T-cell (primary cell): ENCODE measurements at places on chromosomes 12 and 14. TPM values are rescaled to one million over a fixed set of nuclear protein-coding genes. Genes with fewer than 3 reads are reported as not detected.

- DNase-seq: no peak
Observed at GRCh38 chr14:54467280-54467679, 21.5 kb downstream of the GMFB start.

- DNase-seq: no peak
Observed at GRCh38 chr14:55518391-55518790, 61.6 kb upstream of the KTN1 start.

GRCh38 chr14:23951590-23952201 is 1.9 kb upstream of the DHRS4 start:
- no peak for DNase-seq

GRCh38 chr14:86798330-86798729 is 1194.7 kb downstream of the GALC start:
- no peak for DNase-seq

DNA sequence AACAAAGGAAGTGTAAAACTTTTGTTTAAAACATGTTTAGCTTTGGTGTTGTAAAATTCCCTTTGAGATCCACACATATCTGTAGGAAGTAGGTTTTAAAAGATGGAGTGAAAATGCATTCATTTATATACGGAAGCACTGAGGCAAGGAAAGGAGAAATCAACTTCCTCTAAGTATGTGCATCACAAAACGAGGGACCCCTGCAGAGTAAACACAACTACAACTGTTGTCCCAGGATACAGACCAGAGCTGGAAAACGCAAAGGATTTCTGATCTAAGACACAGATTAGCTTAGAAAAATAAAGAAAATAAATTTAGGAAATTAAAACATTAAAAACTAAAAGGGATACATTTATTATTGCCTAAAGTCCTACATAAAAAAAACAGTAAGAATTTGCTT is 297.6 kb downstream of the MED13L start:
- no peak for DNase-seq

DNA sequence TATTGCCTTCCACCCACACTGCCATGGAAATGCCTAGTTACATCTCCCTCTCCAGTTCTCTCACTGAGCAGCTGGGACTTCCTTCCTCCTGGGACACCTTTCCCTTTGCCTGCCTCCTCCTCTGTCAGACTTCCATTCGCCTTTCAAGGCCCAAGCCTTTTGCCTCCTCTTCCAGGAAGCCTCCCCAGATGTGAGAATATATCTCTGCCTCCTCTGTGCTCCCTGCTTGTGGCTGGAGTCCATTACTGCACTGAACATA is 3.1 kb downstream of the IFI27L2 start:
- no peak for DNase-seq

DNA sequence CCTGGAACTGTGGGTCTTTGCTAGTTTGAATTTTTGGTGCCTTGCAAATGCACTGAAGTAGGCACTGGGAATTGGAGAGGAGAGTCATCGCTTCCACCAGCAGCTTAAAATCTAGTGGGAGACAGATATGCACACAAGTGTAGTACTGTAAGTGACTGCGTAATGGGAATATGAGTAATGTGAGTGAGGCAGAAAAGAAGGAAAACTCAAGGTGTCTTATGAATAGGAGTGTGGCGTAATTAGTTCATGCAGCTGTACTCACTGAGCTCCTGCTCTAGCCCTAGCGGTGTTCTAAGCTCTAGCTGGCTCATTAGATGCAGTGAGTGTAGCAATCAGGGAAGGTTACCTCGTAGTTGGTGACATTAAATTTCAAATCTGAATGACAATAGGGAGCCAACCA is 2.8 kb downstream of the TCP11L2 start:
- no peak for DNase-seq

DNA sequence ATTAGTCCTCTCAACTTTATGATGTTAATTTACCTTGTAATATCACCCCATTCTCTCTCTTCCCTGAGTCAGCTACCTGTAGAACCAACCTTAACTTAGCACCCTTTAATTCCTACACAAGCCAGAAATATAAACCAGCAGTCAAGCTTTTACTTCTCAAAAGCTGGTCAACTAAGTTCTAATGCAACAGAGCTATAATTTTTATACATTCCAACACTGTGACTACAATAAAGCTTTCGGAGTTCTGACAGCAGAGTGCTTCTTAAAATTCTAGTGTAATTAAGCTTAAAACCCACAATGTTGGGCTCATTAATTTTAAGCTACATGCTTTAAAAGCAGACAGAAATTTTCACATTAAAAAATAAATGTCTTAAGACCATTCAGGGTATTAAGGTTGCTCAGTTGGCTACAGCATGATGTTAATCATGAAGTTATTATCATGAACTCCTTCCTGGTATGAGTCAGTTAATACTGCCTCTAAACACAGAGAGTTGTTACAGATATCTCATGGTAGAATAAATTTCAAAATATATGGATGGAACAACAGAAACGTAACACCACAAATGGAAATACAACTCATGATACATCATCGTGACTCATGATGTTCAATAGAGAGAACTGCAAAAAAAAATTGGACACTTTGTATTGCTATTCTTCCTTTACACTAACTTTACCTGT is 126.7 kb downstream of the EPS8 start:
- no peak for DNase-seq

- DNase-seq: no peak
Observed at GRCh38 chr14:88729159-88729558, 63.6 kb downstream of the EML5 start.

GRCh38 chr14:104287301-104288009 is 149.1 kb downstream of the KIF26A start:
- DNase-seq: no peak

DNA sequence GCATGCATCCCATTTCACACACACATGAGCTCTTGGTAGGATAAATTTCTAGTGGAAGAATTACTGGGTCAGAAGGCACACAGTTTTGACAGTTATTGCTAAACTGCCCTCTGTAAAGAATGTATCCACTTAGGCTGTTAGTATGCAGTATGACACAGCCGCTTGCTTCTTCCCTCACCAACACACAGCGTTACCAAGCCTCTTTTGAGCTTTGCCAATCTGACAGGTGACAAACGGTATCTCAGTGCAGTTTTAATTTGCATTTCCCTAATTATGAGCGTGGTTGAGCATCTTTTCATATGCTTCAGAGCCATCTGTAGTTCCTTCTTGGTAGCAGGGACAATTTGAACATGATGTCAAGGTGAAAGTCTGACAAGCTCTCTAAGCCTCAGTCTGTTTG is 42.9 kb downstream of the HRK start:
- no peak for DNase-seq

GRCh38 chr12:66674495-66675122 is 4.3 kb downstream of the GRIP1 start:
- no peak for DNase-seq

- DNase-seq: no peak
Observed at GRCh38 chr12:98446060-98446459, 69.3 kb upstream of the TMPO start.

- DNase-seq: no peak
Observed at GRCh38 chr12:20366776-20367409, 1.4 kb upstream of the PDE3A start.

DNA sequence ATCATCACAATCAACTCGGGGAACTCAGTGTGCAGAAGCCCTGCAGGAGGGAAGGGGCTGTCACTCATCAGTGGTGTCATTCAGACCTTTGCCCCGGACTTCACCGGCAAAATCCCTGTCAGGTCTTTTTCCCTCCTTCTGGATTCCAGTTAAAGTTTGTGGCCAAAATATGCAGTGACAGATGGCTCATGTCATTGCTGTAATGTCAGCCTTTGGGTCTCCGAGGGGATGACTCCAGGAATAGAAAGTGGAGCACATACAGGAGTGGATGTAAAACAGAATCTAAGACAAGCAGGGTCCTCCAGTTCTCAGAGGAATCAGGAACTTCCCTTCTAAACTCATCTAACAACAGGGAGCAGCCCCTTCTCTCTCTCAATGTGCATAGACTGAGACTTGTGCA is 130.3 kb upstream of the RASSF8 start:
- DNase-seq: no peak

DNA sequence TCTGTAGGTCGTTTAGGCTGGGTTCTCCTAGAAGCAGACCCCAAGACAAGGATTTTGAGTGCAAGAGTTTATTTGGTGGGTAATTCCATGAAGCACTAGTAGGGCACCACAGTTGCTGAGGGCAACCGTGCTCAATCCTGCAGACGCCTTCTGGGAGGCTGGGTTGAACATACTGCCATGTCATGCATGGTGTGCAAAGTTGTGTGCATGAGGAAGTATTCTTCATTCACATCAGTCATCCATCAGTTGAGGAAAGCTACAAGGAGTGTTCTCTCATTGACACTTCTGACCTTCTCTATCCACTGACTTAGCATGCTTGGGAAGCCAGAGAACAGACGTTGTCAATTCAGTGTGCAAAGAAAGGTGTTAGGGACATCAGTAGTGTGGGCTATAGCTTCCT is 179.2 kb downstream of the PTPN11 start:
- DNase-seq: no peak

- DNase-seq: no peak
Observed at GRCh38 chr12:6038160-6038559, 86.3 kb downstream of the VWF start.

- DNase-seq: no peak
Observed at GRCh38 chr12:3199551-3200031, 122.4 kb downstream of the TSPAN9 start.

DNA sequence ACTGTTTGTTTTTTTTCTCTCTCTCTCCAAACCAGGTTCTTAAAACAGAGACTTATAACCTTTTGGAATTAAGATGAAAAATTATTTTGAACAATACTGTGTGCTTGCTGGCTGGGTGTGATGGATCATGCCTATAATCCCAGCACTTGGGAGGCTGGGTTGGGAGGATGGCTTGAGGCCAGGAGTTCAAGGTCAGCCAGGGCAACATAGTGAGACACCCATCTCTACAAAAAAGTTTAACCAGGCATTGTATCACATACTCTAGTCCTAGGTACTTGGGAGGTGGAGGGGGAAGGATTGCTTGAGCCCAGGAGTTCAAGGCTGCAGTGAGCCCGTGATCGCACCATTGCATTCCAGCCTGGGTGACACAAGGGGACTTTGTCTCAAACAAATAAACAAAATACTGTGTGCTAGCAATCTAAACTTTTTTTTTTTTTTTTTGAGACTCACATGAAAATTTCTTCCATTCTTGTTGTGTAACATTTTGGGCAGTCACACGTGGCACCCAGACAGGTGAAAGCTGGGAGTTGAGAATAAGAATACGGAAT is 379.6 kb downstream of the ETNK1 start:
- DNase-seq: no peak

DNA sequence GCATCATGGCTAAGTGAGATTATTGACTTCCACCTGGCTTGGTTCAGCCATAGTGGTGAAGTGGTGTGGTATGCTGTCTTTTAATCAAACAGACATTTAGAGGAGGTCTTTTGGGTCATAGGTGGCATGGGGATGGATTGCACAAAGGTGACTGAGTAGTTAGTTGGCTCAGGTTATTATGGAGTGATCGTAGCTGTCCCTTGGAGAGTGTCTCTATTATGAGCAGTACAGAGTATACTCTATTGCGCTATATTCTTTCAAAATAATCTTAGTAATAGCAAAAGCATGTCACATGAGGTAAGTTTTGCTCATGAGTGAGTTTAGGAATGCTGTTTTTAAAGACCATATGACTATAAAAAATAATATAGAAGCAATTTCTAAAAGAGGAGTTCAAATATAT is 60.4 kb downstream of the RASSF8 start:
- DNase-seq: no peak

GRCh38 chr12:108798551-108799221 is 58.7 kb downstream of the SSH1 start:
- DNase-seq: no peak

GRCh38 chr14:23604675-23605170 is 26.1 kb upstream of the JPH4 start:
- DNase-seq: no peak

- DNase-seq: no peak
Observed at GRCh38 chr12:119354172-119354571, 19.6 kb downstream of the CCDC60 start.

Gene SRGAP1
- total RNA-seq: 0.38 TPM

Gene APOLD1
- total RNA-seq: 0.82 TPM

Gene ANP32D
- total RNA-seq: not detected

Gene GARIN6
- not detected for total RNA-seq

Gene REP15
- not detected for total RNA-seq

Gene TDRD9
- total RNA-seq: 0.56 TPM

Gene CHURC1
- 99.7 TPM for total RNA-seq

Gene KIF21A
- total RNA-seq: 19.6 TPM

Gene ADAM21
- not detected for total RNA-seq

Gene FBLN5
- 4.2 TPM for total RNA-seq

Gene TTC9
- 23.4 TPM for total RNA-seq

Gene AICDA
- not detected for total RNA-seq

Gene IRAK3
- 0.16 TPM for total RNA-seq

Gene OLR1
- not detected for total RNA-seq
